ENCODE measurements at places on chromosomes 12 and 14.

DNA sequence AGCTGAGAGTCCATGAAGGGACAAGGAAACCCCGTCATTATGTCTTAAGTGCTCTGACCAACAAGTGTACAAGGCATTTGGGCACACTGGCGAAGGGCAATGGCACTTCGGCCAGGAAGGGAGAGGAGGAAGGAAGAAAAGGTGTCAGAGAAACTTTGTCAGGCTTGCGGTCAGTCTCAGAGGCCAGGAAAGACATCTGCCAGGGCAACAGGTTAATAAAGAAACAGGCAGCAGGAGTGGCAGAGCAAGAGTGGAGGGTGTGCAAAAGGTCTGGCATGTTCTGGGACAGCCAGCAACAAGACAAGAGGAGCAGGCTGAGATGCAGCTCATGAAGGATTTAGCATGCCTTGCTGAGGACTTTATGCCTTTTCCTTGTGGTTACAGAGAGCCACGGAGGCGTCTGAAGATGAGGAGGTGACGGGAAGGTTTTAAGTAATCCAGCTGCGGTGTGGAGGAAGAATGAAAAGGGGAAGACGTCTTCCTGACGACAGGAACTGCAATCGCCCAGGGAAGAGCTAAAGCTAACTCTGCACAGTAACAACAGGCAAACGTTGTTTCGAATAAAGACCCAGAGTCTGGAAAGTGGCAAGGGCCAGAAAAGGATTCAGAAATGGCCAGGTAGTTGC, 13.1 kb downstream of the APPL2 start:
- DNase-seq = no peak

DNA sequence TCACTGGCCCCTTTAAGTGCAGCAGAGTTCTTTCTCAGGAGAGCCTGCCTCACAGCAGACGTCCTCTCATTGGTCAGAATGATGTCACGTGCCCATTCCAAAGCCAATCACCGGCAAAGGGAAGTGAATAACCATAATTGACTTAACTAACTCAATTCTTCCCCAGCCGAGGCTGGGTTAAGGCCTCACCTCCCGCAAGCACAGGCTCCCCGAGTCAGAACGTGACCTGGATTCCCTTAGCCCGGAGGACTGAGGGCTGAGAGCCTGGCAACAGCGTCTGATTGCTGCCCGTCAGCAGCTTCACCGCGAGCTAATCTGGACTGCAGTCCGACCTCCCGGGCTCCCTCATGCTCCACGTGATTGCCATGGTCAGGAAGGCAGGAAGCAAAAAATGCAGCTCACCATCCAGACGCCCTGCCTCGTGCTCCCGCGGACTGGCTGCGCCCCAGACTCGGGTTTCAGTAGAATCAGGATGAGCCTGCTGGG, 92.1 kb upstream of the FZD10 start:
- DNase-seq = no peak

- no peak for DNase-seq
Observed at GRCh38 chr14:29320286-29320685, 553.7 kb downstream of the FOXG1 start.

GRCh38 chr12:131116468-131117117, 162.9 kb downstream of the ADGRD1 start:
- no peak for DNase-seq

GRCh38 chr12:99981639-99982190, 3.0 kb downstream of the ANKS1B start:
- no peak for DNase-seq

GRCh38 chr12:91432089-91432488, 249.5 kb upstream of the DCN start:
- no peak for DNase-seq

DNA sequence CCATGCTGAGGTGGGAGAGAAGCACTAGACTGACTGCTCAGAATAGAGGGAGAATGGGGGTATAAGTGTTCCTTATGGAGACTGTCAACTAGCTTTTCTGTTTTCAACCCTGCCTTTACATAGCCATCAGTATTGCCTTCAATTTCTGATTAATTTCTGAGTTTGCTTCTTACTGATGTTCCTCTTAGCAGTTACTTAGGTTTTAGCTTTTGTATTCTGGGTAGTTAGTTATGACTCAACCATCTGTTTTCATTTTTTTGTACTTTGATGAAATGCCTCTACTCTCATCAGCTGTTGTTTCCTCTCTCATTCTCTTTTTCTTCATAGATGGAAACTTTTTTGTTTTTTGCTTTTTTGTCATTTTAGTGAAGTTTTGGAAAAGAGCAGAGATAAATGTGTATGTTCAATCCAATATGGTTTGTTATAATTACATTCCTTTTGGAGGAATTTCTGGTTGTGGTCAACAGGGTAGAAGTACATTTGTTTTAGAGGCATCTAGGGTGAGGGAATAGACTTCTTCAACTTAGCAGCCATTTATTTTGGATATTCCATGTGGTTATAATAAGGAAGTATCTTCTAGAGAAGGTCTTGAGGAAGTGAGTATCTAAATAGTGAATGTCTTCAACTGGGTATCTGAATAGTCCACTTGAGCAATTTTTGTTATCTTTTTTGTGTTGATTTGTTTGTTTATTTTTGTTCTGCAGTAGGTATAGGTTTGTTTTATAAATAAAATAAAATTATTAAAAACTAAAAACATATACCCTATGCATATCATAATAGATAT, 29.6 kb downstream of the PMCH start:
- no peak for DNase-seq

DNA sequence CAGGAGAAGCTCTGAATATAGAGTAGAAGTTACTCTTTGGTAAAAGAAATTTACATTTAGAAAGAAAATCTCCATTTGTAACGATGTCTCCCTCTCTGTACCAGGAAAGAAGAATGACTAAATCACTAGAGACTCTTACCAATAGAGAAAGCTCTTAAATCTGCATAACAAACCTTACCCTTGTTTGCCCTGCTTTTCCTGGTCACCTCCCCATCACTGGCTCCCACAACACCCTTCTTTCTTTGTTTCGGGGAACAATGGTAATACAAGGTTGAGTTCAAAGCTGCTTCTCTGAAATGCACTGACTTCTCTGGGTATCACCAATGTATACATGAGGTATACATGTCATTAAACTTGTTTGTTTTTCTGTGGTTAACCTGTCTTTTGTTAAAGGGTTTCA, 351.1 kb upstream of the FLRT2 start:
- DNase-seq = no peak

GRCh38 chr14:32203928-32204357, 874 bp upstream of the RNU6-8 start:
- DNase-seq = no peak

- no peak for DNase-seq
Observed at GRCh38 chr12:104454997-104455396, 1.8 kb upstream of the CHST11 start.

DNA sequence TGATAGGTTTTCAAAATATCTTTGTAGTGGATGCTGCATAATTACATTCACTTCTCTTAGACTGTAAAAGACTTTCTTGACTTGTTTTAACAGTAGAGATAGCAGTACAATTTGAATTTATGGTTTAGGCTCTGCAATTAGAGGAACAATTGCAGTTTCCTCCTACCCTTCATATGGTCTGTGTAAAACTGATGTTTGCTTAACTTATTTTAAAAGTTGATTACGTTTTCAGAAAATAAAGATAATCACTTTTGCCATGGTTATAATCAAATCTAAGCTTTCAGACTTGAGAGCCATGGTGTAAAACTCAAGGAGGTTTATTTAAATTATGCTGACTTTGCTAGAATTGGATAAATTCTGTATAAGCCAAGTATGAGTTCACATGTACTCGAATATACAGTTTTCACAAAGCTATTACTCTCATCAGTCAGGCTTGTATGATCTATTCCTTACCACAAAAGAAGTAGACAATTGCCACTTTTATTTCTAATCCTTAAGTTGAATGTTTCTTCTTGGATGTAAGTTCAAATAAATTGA, 2.5 kb upstream of the MAPK1IP1L start:
- DNase-seq = no peak

DNA sequence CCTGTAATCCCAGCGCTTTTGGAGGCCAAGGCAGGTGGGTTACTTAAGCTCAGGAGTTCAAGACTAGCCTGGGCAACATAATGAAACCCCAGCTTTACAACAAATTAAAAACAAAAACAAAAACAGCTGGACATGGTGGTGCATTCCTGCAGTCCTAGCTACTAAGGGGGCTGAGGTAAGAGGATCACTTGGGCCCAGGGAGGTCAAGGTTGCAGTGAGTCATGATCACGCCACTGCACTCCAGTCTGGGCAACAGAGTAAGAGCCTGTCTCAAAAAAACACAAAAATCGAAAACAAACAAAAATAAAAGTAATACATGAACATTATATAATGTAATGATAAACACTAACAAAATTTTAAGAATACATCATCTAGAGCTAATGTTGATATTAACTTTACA, 46.2 kb upstream of the GRIP1 start:
- no peak for DNase-seq

GRCh38 chr12:71589478-71589881, 74.2 kb downstream of the ZFC3H1 start:
- DNase-seq = no peak

GRCh38 chr12:6946033-6946919, 2.5 kb downstream of the C12orf57 start:
- DNase-seq = peak; percentile 49

- DNase-seq = no peak
Observed at GRCh38 chr14:74801396-74801795, 38.3 kb downstream of the YLPM1 start.

- DNase-seq = peak; percentile 44
Observed at GRCh38 chr12:120292661-120293531, at the start of gene RNU4-1. Gene RNU4-1, minus strand, starts transcription at chr12:120293237.

GRCh38 chr12:19624491-19624890, 185.2 kb downstream of the AEBP2 start:
- no peak for DNase-seq

DNA sequence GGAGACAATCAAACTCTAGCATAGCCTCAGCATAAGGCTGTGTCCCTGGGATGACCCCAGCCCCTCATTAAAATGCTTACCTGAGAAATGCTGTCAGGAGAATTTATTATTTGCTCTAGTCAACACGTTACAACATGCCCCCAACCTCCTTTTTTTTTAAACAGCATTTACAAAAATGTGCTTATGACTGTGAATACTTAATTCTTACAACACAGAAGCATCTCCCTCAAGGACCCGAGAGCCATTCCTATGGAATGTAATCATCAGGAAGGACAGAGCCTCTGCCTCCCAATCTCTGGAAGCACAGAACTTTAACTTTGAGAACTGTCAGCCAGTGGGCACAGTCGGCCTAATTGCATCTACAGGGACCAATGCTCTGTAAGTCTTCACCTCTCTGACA, 136.6 kb upstream of the OVCH1 start:
- DNase-seq = no peak

DNA sequence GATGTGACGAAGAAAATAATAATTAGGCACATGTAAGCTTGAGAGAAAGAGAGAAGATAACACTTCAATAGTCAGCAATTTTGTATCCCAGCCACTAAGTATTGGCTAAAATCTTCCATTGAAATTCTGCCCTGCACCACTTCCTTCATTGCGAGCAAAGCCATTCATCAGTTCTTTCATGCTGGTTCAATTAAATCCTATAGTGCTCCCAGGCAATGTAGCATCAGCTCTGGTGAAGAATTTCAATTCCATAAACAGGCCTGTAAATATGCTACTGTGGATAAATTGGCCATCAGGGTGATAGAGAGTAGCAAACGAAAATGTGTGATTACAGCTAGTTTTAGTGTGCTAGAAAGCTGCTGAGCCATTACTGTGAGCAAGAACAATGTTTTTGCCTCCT, 24.7 kb downstream of the RPL10L start:
- DNase-seq = no peak

DNA sequence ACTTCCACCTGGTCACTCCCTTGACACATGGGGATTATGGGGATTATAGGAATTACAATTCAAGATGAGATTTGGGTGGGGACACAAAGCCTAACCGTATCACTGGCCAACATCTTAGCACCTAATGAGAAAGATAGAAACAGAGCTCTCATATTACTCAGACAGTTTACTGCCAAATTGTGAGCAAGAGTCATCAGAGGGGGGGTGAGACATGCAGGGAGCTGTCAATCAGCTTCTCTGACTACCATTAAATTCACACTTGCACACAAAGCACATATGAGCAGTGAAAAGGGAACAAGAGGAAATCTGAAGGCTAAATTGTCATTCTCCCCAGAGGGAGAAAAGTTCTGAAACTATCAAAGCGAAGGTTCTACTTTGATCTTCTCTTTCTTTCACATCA, 78.1 kb upstream of the GRIN2B start:
- DNase-seq = no peak

Data from activated naive CD4-positive, alpha-beta T cell (primary cell).